ENCODE measurements at places on chromosomes 12 and 14. TPM values are rescaled to one million over a fixed set of nuclear protein-coding genes. Genes with fewer than 3 reads are reported as not detected.

The GZMB gene
- 2.3 TPM for polyA plus RNA-seq

The TAS2R7 gene
- polyA plus RNA-seq: not detected

The CISTR gene
- not detected for polyA plus RNA-seq

The TEAD4 gene
- 9.2 TPM for polyA plus RNA-seq

The FZD10 gene
- 0.31 TPM for polyA plus RNA-seq

The SPIC gene
- not detected for polyA plus RNA-seq

The IL26 gene
- not detected for polyA plus RNA-seq
